ENCODE measurements at places on chromosomes 13 and 19. TPM values are rescaled to one million over a fixed set of nuclear protein-coding genes. Genes with fewer than 3 reads are reported as not detected.

Gene WDR83
- 17.8 TPM for total RNA-seq

Gene FXYD1
- total RNA-seq, result 2.3 TPM

Gene RYR1
- 2.4 TPM for total RNA-seq

- H3K4me1 ChIP-seq, result peaks cover 2% of the 10 kb centered on the region
- H3K4me3 ChIP-seq, result no peak overlapping the region
- DNase-seq, result no peak
- H3K36me3 ChIP-seq, result no peaks in the 10 kb centered on the region
- no peak overlapping the region for H3K27ac ChIP-seq
Observed at GRCh38 chr13:23898101-23898500, 799 bp upstream of the C1QTNF9B start.

Data from activated CD4-positive, alpha-beta memory T cell treated with anti-CD3 and anti-CD28 coated beads for 36 hours (primary cell).